ENCODE measurements at places on chromosomes 4 and X. TPM values are rescaled to one million over a fixed set of nuclear protein-coding genes. Genes with fewer than 3 reads are reported as not detected.

The CLDN34 gene
- polyA plus RNA-seq = not detected

The EDA2R gene
- polyA plus RNA-seq = 0.52 TPM

The SYAP1 gene
- polyA plus RNA-seq = 32.3 TPM

The GPR82 gene
- polyA plus RNA-seq = 0.11 TPM

The NALF2 gene
- 0.74 TPM for polyA plus RNA-seq

The DCAF4L1 gene
- 0.25 TPM for polyA plus RNA-seq

The BMPR1B gene
- polyA plus RNA-seq = 29.9 TPM
